ENCODE measurements at places on chromosomes 1 and 21.

GRCh38 chr1:153945131-153945794 lies 1.3 kb downstream of the DENND4B start:
- DNase-seq, result no peak

DNA sequence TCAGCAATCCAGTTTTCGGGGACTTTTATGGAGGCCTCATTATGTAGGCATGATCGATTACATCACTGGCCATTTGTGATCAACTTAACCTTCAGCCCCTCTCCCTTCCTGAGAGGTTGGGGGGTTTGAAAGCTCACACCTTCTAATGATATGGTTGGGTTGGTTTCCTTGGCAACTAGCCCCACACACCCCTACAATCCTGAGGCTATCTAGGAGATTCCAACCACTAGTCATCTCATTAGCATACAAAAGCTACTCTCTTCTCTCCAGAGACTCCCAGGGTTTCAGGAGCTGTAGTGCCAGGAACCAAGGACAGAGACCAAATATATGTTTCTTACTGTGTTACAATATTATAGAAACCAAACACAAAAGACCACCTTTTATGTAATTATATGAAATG lies 35.2 kb upstream of the ZNF326 start:
- DNase-seq, result no peak

DNA sequence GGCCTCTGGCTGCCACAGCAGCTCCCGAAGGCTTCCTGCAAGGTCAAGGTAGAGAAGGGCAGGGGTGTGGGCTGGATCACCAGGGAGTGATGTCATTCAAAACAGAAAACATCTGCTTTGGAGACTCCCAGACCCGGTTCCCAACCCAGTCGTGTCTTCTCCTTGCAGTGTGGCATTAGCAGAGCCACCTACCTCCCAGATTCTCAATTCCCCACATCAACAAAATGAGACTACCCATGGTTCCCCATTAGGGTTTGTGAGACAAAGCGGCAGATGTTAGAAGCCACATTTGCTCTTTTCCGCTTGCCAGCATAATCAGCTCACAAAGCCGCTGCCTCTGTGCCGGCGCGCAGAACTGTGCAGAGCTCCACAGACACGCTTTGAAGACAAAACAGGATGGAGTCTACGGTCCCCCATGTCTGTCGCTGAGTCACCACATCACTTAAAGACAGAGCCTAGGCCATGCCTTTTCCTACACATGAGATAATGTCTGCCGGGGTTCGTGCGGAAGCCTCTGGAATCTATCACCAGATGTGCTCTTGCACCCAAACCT lies 12.5 kb downstream of the KIF17 start:
- DNase-seq, result peak; percentile 24

GRCh38 chr1:243548516-243548915 lies 292.7 kb downstream of the SDCCAG8 start:
- no peak for DNase-seq

DNA sequence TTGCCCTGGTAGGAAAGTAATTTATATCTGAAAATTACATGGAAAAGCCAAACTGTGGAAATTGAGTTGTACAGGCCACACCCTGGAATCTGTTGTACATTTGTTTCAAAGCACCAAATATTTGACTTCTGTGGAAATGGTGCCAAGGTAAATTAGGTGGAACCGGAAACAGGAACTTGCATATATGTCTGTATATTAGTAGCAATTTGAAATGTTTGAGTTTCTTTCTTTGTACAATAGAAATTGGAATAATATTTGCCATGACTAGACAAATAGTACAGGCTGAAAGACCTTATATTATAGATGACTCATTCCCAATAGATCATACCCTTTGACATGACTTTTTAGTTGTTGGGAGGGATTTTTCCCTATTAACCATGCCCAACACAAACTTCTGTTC lies 10.5 kb upstream of the TAF1A start:
- DNase-seq, result no peak

DNA sequence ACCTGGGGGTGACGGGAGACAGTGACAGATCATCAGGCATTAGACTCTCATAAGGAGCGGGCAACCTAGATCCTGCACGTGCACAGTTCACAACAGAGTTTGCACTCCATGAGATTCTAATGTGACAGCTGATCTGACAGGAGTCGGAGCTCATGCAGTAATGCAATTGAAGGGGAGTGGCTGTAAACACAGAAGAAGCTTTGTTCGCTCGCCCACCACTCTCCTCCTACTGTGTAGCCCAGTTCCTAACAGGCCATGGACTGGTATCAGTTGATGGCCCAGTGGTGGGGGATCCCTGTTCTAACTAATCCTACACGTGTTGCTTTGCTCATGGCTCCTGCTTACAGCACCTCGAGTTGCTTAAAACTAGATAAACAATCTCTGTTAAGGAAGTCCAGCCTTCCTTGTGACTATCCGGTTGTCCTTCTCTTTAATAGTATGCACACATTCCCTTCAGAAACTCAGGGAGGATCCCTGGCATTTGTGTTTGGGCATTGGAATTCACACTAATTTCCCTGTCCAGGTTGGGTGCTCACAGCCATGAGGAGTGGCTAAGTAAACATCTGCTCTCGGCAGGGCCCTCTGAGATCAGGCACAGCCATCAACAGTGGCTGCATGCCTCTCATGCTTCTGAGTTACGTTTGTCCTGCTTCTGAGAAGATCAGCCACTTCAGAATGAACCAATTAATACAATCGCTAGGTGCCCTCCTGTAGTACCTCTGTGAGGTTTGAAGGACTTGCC lies 21.1 kb upstream of the F3 start:
- no peak for DNase-seq

DNA sequence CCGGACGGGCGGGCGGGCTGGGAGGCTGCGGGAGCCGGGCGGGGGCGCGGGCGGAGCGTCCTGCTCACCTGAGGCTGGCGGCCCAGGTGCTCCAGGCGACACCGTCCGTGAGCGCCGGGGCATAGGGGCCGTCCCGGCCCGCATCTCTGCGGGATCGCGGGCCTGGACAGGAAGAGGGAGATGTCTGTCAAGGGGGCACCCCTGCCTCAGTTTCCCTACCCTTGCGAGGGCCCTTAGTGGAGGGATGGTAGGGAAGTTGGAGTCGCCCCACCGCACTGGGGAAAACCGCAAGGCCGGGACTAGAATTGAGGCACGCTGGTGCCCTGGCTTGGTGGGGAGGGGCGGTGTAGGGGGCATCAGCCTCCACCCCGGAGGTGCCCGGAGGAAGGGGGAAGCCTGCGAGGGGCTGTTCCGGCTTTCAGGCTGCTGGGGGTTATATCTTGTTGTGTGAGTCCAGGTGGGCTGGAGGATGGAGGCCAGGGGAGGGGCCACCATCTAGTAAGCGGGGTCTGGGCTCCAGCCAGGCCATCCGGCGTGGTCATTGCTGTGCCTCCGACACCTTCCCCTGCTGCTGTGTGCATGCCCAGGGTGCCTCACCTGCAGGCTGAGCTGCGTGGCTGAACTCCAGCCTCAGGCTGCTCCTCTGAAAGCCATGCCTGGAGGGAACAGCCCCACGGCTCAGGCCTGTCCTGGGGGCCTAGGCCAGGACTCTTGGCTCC lies 580 bp downstream of the VWA1 start:
- no peak for DNase-seq

DNA sequence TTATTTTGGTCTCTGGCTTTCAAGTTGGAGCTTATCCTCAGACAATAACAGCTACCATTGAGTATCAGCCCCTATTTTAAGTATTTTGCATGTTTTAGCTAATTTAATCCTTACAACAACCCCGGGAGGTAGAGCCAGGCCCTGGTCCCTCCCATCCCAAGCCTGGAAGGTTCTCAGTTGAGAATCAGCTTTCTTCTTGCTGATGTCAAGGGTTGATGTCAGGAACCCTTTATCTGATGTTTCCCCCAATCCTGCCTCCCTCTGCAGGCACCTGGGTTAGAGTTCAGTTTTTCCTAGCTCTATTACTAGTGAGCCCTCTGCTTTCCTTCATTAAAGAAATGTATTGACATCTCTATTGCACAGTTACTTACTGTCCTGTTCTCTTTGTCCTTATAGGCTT lies 3.6 kb upstream of the SVBP start:
- DNase-seq, result no peak

GRCh38 chr1:223704921-223705878 lies 7.1 kb upstream of the CAPN2 start:
- no peak for DNase-seq

DNA sequence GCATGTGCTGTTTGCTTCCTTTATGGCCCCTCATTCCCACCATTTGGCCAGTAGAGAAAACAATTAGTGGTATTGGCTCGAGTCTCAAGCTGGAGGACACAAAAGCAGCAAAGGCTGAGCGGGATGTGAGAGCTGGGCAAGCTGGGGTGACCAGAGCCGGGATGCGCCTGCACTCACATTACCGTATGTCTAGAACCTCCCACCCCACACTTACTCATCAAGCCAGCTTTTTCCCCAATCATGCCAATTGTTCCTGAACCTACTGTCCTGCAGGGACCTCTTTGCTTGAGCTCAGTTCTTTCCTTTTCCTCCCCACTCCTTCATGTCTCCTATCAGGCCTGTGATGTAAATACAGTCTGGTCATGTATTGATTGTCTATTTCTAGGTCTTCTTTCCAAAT lies 45.9 kb downstream of the KIRREL1 start:
- no peak for DNase-seq

- DNase-seq, result no peak
Measured at GRCh38 chr1:225998560-225999226, 450 bp downstream of the SDE2 start.

DNA sequence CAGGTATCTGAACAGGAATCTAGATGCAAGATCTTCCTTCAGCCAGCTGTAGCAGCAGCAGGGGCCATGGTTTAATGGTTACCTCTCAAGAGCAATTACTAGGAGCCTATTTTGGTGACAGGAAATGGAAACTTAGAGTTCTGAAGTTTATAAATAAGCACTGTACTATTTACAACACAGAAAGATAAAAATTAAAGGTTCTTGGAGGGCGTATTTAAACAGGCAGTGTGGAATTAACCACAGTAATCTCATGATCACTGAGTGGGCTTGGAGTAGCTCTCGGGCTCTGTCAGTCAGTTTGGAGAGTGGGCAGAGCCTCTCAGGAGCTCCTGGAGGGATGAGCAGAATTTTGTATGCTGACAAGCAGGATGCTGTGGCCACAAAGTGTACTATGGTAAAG lies 10.2 kb upstream of the FCRL5 start:
- no peak for DNase-seq

DNA sequence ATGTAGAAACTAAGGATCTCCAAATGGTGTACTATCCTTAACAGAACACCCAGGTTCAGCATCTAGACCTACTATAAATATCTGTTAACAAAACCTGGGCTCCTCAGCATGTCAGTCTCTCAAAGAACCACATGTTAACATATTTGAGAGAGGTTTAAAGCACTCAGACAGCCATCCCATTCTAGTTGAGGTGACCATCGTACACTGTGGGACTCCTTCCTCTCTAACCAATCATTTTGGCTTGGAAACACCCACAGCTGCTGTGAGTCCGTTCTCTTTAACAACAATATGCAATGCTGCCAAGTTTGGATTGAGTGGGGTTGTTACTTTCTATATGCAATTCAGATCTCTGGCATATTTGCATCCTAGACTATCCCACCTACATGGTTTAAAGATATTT lies 105.8 kb downstream of the MRPL39 start:
- no peak for DNase-seq

DNA sequence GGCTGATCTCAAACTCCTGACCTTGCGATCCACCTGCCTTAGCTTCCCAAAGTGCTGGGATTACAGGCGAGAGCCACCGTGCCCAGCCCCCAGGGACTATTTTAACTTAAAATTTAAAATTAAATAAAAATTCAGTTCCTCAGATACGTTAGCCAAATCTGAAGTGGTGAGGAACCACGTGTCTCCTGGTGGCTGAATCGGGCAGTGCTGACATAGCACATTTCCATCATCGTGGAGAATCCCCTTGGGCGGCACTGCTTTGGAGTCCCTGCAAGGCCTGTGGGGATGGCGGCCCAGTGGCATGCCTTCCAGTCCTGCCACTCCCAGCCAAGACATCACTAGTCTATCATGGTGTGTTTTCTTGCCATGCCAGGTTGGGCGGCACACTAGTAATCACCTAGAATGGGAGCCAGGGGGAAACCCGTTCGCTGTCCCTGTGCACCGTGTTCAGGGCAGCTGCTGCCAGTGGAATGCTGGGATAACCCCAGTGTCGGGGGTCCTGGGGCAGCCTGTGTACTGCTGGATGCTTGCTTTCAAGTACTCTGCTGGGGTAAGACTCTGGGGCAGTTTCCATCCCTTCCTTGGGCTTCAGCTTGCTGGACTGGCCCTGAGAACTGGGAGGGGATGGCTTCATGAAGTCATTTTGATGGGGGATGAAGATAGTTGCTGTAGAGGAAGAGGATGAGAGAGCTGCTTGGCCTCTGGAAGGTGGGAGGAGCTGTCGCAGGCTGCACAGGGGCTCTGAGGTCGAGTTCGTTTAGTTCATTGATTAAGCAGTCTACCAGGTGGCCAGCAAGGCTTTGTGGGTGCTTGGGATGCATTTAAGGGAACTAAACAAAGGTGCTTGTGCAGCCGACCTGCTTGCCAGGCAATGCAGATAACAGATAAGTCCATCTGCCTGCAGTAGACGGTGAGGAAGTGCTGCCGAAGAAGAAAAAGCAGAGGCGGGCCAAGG lies 4.6 kb downstream of the ZBTB48 start:
- DNase-seq, result no peak

DNA sequence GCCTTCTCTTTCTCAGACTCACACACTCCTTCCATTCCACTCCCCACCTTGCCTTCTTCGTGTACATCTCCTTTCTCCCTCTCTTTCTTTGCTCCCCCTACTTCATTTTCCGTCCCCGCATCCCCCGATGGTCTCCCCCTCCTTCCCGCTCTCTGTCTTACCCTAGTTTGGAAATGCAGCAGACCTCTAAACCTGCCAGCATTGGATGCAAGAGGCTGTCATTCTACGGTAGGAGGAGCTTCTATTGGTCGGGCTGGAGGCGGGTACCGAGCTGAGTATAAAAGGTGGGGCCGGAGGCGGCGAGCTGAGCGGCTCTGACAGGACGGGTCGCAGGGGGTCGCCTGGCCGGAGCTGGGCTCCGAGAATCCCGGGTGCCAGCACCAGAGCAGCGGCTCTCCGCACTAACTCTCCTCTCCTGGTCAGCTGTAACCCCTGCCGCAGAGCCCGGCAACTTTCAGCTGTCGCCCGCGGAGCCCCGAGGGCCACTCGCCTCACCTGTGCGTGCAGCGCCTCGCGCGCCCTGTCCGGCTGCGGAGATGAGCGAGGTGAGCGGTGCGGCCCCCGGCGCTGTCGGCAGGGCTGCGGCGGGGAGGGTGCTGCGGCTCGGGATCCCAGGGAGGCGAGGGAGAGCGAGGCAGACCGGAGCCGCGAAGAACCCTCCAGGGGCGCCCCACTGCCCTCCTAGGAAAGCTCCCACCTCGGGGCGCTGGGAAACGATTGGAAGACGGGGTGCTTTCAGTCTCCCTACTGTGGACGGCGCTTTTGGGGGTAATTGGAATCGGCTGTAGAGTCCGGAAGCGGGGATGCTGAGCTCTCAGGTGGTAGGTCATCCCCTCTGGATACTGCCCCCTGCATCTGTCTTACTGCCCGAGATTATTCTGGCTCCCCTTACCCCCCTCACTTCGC lies at the start of gene PCP4L1:
PCP4L1 (plus strand) TSS at position 307 of the 906 bp plus-strand sequence; CDS start at position 537, 230 bp downstream.
- DNase-seq, result peak; percentile 35

DNA sequence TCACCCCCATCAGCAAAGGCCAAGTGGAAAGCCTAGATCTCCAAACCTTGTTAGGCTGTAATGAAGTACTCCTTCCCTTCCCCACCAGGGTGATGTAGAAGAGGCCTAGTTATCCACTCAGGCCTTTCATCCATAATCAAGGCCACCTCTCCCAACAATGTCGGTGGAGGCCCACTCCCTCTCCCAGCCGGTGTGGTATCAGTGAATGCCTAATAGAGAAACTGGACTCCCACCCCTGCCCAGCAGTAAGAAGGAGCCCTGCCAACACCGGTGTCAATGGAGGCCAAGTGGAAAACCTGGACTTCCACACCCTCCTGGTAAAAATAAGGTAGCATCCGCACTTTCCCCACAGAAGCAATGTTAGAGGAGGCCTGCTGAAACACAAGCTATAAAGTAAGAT lies 23.9 kb downstream of the NDUFS5 start:
- no peak for DNase-seq
